ENCODE measurements at places on chromosomes 11 and 22.

GRCh38 chr11:61954851-61955421 is 4.8 kb downstream of the BEST1 start:
- no peak for DNase-seq

GRCh38 chr11:34619062-34619516 is 1.8 kb upstream of the EHF start:
- DNase-seq, result no peak

DNA sequence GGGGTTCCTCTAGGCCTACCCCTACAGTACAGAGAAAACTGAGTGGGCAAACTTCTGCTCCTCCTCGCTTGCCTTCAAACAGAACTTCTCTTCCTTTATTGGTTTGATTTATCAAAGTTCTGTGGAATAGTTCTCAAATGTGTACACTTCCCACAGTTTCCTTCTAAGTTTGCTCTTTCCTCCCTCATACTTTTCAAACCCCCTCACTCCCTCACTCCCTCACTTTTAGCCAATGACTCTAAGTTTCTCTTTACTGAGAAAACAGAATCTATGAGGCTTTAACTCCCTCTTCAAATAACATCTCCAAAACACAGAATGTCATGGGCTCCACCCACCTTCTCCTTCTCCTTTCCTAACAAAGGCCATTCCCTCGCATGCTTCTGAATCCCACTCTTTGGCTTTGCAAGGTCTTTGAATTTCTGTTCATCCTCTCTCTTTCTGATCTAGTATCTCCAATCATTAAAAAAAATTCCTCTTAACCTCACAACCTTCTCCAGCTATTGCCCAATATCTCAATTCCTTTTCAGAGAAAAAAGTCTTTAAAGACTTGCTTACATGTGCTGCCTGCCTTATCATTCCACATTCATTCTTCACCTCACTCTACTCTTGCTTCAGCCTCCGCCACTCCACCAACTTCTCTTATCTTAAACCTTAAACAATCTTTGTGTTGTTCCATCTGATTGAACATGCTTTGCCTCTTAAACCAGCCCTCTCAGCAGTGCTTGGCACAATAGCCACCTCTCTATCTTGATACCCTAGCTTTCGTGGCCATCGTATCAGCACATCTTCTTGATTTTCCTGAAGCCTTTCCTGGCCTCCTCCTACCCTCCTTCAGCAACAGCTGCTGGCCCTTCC is 57.2 kb downstream of the DDI1 start:
- no peak for DNase-seq

GRCh38 chr11:68509066-68509465 is 48.5 kb downstream of the PPP6R3 start:
- no peak for DNase-seq

- no peak for DNase-seq
Measured at GRCh38 chr11:112794331-112794846, 166.8 kb upstream of the NCAM1 start.

GRCh38 chr11:111846636-111847035 is 24.7 kb downstream of the ALG9 start:
- no peak for DNase-seq

DNA sequence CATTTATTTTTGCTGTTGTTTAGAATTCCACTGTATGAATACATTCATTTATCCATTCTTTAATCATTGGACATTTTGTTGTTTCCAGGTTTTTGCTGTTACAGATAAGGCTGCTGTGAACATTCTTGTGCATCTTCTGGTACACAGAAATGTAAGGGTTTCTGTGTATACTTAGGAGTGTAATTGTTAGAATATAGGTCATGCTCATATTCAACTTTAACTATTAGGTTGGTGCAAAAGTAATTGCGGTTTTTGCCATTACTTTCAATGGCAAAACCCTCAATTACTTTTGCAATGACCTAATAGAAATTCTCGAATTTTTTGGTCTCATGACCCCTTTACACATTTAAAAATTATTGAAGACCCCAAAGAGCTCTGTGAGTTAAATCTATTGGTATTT is 17.3 kb downstream of the ACER3 start:
- no peak for DNase-seq

GRCh38 chr11:91790346-91791170 is 434.1 kb upstream of the FAT3 start:
- no peak for DNase-seq

DNA sequence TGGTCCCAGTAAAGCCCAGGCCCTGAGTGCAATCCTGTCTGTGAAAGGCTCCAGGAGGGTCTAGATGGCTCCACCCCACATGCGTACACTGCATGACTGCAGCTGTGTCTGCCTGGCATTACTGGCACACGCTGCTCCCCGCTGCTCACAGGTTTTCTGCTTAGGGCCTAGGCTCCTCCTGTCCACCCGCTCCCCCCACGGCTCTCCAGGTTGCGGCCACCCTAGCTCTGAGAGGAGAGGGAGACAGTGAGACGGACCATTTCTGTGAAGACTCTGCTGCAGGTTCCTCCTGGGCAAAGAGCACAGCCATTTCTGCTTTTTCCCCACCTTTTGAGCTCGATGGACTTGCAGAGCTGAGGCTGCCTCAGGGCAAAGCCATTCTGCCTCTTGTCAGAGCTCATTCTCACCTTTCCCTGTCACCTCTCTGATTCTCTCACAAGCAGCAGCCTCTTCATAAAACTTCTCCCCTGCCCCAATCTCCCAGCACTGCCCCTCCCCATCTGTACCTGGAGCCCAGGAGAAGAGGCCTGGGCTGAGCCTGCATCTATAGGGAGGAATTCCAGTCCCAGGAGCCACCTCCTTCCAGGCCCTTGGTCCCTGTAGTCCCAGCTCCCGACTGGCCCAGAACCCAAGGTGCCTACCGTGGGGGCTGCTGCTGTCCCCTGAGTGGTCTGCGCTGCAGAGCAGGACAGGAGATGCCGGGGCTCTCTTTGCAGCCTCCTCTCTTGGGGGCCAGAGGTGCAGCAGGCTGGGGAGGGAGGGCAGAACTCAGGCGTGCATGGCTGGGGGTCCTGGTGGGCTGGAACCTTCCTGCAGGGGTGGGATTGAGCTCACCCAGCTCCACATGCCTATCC is 433.7 kb upstream of the B3GAT1 start:
- no peak for DNase-seq

DNA sequence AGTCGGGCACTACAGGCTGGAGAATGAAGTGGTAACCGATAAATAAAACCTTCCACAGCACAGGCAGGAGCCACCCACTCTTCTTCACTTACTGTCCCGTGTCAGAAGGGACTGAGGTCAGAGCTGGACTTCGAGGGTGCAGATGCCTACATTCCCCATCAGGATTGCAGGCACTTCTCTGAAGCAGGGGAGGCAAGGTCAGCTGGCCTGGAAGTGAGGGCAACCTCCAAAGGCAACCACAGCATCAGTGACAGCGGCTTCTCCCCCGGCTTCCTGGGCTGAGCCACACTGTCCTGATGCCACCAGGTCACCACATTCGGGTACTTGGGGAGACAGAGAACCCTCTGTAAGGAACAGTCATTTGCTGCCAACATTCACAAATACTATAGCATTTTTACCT is 22.7 kb downstream of the TCIRG1 start:
- no peak for DNase-seq

DNA sequence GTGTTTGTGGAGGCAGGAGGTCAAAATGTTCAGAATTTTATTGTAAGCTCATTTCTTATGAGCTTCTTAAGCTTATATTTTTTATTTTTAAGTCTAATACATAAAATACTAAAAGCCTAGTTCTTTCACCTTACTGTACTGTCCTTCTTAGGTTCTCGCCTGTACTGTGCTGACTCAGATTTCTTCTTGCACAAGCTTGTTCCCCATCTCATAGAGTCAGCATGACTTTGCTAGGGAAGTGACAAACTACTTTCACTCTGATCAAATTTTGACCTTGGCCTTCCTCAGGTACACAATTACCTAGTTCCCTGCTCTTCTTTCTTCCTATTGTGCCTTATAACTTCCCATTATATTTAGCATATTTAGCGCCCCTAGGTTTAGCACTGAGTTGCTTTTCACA is 81.5 kb downstream of the STK33 start:
- DNase-seq, result no peak

DNA sequence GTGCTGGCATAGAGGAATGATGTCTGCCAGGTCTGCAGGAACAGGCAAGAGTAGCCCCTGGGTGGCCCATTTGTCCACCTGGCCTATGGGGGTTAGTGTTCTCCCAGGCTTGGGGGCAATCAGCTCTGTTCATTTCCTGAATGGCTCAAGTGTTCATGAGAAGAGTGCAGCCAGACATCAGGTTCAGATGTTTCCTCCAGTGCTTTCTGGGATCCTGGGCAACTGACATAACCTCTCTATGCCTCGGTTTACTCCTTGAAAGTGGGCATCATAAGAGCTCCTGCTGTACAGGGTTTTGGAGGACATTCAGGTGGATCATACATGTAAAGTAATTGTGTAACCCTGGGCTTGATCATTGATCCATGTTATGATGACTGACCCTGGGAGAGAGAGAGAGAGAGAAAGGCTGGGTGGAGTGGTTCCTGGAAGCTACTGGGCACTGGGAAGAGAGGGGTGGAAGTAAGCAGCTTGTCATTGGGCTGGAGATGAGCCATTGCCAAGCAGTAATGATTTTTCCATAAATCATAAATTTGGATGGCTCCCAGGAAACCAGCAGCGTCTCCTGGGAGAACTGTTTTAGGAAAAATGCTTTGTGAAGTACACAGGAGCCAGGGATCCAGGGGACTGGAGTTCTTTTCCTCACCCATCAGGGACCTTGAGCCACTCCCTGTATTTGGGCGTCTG is 30.2 kb upstream of the ACCSL start:
- DNase-seq, result no peak

Measured in stimulated activated naive CD4-positive, alpha-beta T cell (primary cell).